ENCODE measurements at places on chromosomes 3 and 15.

GRCh38 chr3:169091196-169091823 lies 572.2 kb downstream of the MECOM start:
- no peak for DNase-seq

GRCh38 chr15:82808634-82809041 lies 790 bp upstream of the WHAMM start:
- no peak for DNase-seq

- no peak for DNase-seq
Measured at GRCh38 chr15:48631176-48631770, 14.2 kb downstream of the FBN1 start.

- DNase-seq, result no peak
Measured at GRCh38 chr3:191137708-191138107, 61.3 kb upstream of the OSTN start.

- no peak for DNase-seq
Measured at GRCh38 chr3:9310043-9310442, 52.8 kb upstream of the THUMPD3 start.

- no peak for DNase-seq
Measured at GRCh38 chr3:183449391-183449790, 21.0 kb upstream of the MCF2L2 start.

DNA sequence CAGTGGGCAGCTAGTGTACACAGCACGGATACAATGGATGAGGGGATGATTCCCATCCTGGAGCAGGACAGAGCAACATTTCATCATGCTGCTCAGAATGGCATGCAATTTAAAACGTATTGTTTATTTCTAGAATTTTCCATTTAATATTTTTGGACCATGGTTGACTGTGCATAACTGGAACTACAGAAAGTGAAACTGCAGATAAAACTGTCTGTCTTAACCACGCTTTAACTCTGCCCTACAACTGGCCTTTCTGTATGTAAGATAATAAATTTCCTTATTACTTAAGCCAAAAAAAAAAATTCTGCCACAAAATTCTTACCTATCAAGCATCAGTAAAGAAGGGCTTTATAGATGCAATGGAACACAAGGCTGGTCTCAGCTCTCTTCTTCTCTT lies 33.4 kb downstream of the AP3S2 start:
- DNase-seq, result no peak

GRCh38 chr3:139718415-139718814 lies 40.6 kb upstream of the NMNAT3 start:
- DNase-seq, result no peak

Measured in liver (tissue), 10 donors.